ENCODE measurements at places on chromosomes 2 and 18. TPM values are rescaled to one million over a fixed set of nuclear protein-coding genes. Genes with fewer than 3 reads are reported as not detected.

The PJVK gene
- total RNA-seq = 4.3 TPM

DNA sequence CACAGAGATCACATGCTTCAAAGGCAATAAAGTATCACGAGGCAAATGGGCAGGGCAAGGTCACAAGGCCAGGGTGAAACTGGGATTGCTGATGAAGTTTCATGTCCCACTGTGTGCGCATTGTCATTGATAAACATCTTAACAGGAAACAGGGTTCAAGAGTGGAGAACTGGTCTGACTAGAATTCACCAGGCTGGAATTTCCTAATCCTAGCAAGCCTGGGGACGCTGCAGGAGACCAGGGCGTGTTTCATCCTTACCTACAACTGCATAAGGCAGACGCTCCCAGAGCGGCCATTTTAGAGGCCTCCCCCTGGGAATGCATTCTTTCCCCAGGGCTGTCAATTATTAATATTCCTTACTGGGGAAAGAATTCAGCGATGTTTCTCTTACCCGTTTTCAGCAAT is 33.2 kb downstream of the PTPN4 start:
- DNase-seq = no peak

The C2orf81 gene
- total RNA-seq = 11.6 TPM

GRCh38 chr2:171762879-171763573 is 75.8 kb downstream of the DYNC1I2 start:
- no peak for DNase-seq

DNA sequence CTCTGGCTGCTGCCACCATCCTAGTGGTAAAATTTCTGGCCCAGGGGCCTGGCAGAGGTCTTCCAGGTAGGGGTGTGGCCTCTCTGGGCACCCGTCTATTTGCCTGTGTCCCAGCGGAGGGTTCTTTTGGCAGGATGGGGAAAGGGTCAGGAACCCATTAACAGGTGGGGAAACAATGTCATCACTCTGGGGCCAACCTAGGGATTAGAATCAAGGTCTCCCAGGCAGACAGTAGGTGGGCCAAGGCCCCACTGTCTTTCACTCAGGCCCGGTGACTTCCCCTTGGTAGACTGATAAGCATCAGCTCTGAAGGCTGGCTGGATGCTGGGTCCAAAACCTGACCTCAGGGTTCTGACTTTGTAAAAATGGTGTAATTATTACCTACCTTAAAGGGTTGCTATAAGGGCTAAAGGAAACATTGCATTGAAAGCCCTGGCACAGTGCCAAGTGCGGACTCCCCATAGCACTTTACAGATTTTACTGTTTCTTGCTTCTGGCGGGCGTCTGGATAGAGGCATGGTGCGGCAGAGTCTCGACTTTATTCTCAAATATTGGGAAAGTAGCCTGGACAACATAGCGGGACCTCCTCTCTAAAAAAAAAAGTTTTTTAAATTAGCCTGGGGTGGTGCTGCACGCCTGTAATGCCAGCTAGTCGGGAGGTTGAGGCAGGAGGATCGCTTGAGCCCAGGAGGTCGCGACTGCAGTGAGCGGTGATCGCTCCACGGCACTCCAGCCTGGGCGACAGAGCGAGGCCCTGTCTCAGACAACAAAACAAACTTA is 2.2 kb downstream of the LBX2 start:
- no peak for DNase-seq

The RAB11FIP5 gene
- total RNA-seq = 57.1 TPM

GRCh38 chr18:42051411-42051810 is 96.4 kb downstream of the PIK3C3 start:
- no peak for DNase-seq

The RUFY4 gene
- 0.69 TPM for total RNA-seq

GRCh38 chr2:195395362-195395761 is 261.7 kb upstream of the SLC39A10 start:
- no peak for DNase-seq

DNA sequence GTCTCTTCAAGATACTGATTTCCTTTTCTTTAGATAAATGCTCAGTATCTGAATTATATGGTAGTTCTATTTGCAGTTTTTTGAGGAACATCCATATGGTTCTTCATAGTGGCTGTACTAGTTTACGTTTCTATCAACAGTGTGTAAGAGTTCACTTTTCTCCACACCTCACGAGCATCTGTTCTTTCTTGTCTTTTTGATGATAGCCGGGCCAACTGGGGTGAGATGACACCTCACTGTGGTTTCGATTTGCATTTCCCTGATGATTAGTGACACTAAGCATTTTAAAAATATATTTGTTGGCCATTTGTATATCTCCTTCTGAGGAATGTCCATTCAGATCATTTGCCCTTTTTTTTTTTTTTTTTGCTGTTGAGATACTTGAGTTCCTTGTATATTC is 458.8 kb downstream of the SETBP1 start:
- DNase-seq = no peak

DNA sequence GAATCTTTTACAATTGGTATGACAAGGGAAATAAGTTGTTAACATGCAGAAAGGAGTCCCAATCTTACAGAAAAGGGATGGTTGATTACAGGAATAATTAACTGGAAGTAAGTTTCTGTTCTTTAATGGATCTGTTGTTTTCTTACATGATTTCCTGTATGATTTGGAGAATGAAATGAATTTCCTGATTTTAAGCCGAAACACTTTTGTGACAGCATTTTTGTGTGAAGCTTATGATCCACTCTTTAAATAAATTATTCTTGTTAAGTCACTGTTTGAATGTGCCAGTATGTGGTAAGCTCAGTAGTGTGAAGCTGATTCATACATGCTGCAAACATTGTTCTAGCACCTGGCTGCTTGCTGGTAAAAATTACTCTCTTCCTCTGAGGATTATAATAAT is 516.2 kb downstream of the DCDC2C start:
- DNase-seq = no peak

GRCh38 chr2:241228860-241229516 is 40.5 kb downstream of the ANO7 start:
- no peak for DNase-seq

GRCh38 chr2:238688193-238689153 is 159.4 kb upstream of the TWIST2 start:
- DNase-seq = no peak

DNA sequence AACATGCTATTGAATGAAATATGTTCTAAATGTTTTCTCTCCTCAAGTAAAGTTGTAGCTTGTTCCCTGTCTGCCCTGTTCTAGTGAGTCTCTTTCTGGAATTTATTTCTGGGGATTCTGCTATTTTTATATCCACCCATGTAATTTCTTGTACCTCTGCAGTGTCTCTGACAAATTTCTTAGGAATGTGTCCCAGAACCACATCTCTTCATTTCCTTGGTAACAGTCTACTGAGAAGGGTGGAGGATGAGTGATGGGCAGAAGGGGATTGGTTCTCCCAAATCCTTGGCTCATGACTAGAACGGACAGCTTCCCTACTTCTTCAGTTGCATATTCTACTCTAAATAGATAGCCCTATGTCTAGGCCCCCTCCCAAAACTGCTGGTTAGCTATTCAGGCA is 490.6 kb upstream of the LINC00305 start:
- no peak for DNase-seq

The DAW1 gene
- 1.7 TPM for total RNA-seq

DNA sequence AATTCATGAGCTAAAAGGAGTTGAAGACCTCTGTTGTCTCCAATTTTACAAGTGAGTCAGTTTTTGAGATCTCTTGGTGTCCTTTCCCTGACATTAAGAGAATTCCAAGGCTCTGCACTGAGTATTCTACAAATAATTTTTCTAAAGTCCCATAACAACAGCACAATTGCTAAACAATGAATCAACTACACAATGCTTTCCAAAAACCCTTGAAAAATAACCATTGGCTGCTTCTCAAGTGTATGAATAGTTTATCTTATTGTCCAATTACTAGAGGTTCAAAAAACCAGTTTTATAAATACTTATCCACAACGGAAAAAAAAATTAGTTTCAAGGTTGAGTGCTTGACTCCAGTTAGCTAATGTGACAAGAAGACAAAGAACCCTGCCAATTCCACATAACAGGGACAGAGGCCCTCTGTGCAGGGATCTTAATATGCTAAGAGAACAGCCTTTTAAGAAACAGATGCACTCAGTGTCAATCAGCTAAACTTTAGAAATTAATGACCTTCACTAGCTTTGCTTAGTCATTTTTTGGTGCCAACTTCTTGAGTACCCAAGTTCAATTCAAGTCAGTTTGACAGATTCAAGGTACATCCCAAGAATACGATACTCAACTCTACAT is 266.6 kb upstream of the CYP26B1 start:
- DNase-seq = no peak

DNA sequence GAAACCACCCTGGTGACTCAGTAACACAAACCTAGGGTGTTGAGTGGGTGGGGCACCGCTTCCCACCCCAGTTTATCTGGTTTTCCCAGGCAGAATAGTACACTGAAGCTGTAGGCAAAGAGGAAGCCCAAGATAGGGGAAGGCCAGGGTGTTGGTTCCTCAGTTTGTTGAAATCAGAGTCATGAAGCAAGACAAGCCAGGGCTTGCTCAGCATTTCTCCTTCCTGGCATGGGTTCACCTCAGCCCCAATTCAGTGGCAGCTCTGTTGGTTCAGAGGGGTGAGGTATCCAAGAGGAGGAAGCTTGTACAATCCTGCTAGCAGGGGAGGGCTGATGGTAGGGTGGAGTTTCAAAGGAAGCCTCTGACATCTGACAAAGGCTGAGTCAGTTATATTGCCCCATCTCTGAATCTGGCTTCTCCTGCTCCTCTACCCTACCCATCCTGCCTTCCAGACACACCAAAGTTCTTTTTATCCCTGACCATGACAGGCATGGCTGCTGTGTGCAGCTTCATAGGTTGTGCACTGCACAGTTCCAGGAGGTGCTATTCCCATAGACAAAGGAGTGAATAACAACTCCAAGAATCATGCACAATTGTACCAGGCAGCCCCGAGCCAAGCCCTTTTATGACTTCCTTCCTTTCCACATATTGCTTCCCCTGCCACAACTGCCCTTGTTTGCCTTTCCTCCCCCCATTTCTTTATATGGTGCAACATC is 24.9 kb upstream of the RAB10 start:
- DNase-seq = no peak

- DNase-seq = peak; percentile 40
These were observed 1.5 kb downstream of the CNRIP1 start for GRCh38 chr2:68317971-68318913.

DNA sequence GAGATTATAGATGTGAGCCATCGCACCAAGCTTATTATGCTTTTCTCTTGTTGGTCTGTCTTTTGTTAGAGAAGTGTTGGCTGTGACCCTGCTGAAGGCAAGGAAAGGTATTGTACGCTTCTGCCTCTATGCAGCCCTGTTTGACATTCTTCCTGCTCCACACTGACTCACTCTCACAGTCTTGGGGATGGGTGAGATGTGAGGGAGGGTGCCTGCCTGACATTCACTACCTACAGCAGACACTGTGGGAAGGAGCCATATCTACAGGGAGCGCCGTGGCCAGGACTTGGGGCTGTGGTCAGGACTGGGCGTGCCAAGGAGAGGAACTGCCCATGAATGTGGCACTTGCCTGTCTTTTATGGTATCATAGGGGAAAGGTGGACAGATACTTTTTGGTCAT is 43.9 kb upstream of the FHL2 start:
- no peak for DNase-seq

GRCh38 chr2:200593905-200594304 is 8.1 kb downstream of the AOX1 start:
- no peak for DNase-seq

GRCh38 chr2:38977047-38977446 is 87.4 kb downstream of the ARHGEF33 start:
- DNase-seq = no peak

DNA sequence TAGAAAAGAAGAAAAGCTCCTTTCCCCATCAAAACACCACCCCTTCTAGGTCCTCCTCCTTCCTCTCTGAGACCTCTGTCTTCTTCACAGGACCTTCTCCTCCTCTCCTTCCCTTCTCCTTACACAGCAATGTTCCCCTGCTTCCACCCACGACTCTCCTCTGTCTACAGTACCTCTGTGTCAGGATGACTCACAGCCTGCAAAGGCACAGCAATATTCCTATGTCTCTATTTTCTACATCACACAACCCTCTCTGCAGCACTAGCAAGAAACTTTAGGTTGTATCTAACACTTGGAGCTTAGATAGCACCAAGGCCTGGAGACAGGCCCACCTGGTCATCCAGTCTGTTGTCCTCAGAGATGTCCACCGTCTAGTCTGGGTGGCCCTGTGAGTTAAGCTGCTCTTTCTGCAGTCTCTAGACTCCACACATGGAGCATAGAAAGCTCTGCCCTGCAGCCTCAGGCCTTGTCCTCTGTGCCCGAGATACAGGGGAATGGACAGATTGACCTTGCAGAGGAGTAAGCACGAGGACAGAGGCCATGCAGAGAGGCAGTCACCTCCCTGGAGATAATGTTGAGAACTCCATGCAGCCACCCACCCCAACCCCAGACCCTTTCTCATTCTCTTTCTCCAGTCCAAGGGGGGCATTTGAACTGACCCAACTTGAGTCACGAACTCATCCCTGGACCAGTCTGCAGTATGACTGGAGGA is 212.0 kb downstream of the TNS1 start:
- DNase-seq = no peak

DNA sequence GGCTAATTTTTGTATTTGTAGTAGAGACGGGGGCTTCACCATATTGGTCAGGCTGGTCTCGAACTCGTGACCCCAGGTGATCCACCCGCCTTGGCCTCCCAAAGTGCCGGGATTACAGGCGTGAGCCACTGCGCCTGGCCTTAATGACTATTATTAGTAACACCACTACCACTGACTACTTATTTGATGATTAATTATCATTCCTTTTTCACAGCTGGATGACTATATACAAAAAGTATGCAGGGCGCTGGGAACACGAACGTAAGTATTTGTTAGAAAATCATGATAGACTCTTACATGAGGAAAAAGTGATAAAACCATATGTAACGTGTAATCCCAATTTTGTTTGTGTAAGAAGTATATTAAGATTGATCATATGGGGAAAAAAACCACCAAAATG is 21.6 kb downstream of the DARS1 start:
- DNase-seq = no peak

The UPP2 gene
- total RNA-seq = 0.19 TPM

The WDSUB1 gene
- 11.6 TPM for total RNA-seq

DNA sequence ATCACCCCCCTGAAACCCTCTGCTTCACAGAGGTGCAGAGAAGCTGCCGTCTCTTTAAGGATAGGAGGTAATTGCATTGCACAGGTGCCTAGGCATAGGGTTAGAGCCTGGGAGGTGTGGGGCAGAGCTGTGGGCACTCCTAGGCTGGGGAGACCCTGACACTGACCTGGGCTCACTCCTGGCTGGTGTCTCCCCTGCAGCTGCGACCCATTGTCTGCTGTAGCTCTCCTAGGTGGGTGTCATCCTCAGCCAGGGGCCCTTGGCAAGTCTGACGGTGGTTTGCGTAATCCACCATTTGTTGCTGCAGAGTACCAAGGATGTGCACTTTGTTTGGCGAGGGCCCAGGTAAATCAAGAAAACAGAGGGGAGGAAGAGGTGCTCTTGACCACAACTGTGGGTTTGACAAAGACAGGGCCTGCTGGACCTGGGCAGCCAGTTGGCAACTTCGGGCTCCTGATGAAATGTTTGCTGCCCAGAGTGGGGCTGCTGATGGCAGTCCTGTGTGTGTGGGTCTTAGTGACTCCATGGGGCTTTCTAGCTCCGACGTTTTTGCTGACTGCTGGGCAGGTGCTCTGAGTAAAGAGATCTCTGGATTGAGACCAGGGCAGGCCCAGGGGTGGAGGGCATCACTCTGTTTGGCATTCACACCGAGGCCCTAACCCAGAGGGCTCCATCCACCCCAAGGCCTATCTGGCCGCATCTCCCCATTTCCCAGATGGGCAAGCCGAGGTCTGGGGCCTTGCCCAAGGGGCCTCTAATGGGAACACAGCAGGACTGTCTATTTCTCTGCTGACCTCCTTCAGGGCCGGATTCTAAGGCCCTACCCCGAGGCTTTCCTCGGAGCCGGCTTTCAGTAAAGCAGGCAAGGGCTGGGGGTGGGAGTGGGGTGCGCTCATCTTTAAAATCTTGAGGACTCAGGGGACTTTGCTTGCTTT is 67.7 kb downstream of the EDAR start:
- DNase-seq = peak; percentile 1

All from kidney (tissue), 22 donors.